ENCODE measurements at places on chromosomes 5 and 9.

DNA sequence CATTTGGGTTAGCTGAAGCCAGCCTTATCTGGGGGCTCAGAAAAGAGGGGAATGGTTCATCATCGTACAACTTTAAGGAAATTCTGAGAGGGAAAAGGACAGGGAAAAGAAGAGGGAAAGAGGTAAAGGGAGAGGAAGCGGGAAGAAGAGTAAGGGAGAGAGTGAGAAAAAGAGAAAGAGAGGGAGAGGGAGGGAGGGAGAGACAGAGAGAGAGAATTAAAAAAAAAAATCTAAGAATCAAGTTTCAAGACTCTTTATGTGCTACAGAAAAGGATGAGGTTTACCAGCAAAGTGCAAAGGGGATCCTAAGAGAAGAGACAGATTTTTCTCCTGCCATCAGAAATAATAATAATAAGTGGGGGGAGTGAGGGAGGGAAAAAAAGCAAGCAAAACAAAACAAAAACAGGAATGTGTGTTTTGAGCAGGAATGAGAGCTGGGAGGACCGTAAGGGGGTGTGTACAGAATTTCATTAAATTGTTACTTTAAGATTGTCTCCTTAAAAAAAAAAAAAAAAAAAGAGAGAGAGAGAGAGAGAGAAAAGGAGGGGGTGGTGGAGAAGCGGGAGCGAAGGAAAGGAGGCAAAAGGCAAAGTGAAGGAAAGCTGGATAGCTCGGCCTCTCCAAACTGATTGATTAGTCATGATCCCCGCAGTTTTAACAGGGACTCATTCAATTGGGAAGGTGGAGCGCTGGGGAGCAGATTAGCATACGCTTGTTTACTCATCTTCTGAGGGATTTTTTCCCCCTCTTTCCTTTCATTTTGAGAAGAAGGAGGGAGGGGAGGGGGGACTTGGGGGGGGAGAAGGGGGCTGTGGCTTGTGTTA lies 438 bp upstream of the PAPPA start:
- DNase-seq: no peak

DNA sequence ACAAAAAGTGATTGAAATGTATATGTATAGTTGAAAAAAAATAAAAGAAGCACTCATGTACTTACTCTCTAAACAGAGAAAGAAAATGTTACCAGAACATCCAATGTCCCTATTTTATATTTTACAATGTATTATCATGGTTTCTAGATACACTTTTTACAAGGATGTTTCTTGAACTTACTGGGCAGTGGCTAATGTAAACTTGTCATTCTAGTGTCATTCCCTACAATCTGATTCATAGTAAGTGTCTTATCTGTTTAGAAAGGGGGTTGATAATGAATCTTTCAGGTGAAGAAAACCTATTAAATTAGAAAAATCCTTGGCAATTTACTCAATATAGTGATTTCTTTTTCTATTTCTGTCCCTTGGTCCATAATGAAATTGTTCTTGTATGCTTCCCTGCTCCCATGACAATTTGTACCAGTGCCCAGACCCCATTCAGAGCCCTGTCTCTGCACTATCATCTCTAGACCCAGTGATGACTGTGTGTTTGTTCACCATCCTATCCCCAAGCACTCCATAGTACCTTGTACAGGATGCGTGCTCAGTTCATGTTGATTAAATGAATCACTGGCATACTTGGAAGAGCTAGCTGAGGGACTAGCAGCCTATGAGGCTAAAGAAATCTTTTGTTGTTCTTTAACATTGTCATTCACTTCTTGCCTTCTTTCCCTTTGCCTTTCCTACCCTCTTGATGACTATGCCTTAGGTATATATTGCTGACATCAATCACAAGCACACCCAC lies 101.2 kb downstream of the HMHB1 start:
- DNase-seq: no peak

DNA sequence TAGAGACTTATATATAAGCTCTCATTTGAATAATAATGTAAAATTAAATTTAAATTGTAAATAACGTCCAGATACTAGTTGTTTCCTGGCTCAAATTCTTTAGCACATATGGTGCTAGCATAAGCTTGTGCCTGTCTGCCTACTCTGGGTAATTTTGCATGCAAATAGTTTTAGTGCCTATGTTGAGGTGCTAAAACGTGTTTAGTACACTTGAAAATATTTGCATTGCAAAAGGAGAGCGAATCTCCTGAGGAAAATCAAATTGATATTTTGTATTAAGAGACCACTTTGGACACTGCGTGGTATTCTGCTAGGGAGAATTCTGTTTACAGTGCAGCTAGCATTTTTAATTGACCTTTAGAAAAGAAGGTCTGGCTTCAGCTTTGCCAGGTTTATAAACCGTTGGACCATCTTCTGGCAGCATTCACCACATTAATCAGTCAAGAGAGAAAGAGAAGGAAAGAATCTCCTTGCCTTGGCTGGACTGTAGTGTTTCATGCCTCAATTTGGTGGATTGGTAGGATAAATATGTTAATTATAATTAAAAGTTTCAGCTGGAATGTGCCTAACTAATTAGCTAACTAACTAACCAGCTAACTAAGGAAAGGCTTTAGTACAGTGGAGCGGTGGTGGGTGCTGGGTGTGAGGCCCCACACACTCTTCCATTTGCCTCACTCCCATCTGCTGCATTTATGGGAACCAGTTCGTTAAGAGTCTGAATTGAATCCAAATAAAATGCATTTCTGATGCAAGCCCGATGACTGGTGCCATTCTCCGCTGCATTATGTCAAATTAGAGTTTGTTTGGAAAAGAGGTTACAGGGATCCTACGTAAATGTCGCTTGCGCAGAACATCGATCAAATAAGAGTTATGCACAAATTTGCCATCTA lies 150.1 kb upstream of the MPDZ start:
- no peak for DNase-seq

GRCh38 chr5:157677931-157678330 lies 6.6 kb downstream of the C5orf52 start:
- no peak for DNase-seq

DNA sequence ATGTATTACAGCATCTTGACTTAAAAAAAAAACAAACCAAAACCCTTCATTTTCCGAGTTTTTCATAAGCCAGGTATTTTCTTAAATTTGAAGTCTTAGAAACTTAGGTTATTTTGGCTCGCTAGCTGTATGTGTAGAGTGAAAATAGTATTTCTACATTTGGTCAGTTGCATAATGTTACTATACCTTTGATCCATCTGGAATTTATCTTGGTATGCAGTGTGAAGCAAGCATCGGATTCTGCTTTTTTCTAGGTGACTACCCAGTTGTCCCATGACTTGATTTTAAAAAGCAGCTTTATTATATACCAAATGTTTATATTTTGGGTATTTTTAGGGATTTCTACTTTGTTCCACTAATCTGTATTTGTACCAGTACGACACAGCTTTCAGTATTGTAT lies 27.7 kb downstream of the UBAP1 start:
- DNase-seq: no peak

DNA sequence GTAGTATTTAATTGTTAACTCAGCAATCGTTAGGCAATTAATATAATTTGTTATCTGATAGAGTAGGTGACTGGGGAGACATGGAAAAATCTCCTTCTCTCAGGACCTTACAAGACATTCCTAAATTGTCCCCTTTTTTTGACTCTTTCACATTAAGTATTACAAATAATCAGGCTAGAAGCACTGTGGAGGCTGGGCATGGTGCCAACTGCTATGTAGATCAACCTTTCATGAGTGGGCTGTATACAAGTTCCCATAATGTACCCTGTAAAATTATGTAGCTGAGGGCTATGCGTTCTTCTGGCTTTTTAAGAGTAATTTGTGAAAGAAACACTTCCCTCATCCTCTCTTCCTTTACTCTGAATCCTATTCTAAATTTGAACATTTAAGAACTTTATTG lies 140.2 kb downstream of the NFIB start:
- DNase-seq: peak; percentile 42

GRCh38 chr5:147512659-147513379 lies 3.0 kb upstream of the DPYSL3 start:
- no peak for DNase-seq

GRCh38 chr5:135386096-135386495 lies 12.9 kb downstream of the MACROH2A1 start:
- DNase-seq: no peak

DNA sequence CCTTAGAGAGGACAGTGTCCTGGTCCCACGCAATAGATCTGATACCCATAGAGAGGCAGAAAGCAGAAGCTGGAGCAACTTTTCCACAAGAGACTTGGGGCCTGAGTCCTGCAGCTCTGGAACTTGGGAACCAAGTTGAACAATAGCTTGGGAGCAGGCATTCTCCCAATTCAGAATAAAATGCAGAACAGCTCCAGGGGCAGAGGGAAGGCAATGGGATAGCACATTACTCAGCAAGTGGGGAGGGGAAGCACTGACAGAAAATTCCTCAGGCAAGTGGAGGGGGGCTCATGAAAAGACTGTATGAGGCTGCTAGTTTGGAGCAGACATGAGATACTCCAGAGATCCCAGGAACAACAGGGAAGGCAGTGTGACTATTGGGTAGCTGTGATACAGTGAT lies 513.6 kb downstream of the HINT1 start:
- no peak for DNase-seq

DNA sequence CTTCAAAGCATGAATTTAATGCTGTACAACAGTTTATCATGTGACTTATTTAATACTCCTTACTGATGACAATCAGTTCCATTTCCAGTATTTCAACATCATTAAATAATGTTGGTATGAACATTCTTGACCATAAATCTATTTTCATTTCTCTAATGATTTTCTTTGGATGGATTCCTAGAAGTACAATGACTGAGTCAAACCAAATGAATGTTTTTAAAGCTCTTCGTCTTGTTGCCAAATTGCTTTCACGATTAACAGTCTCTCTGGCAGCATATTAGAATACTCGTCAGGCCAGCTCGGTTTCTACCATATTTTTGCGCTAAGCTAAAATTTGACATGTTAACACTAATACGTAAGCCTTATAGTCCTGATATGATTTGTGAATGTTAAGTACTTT lies 197.0 kb downstream of the TRPM3 start:
- DNase-seq: no peak

GRCh38 chr9:113266174-113266573 lies 9.2 kb downstream of the CDC26 start:
- no peak for DNase-seq

GRCh38 chr5:138658676-138659075 lies 83.5 kb upstream of the HSPA9 start:
- DNase-seq: no peak

- no peak for DNase-seq
These were observed 1.0 kb downstream of the ZDHHC11 start for GRCh38 chr5:849651-850301.

DNA sequence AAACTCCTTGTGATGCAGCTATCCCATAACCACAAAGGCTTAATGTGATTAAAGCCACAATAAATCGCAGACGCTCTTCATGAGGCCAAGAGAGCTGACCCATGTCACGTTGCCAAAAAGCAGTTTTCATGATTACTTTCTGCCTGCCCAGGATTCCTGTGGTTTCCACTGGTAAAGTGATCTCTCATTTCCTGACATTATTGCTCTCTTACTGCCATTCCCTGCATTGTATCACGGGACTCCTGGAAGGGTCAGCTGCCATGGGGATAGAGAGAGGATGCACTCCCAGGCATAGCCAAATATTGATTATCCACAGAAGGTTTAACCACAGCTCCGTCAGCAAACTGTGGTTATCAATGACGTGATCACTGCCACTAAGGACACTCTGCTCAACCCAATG lies 103.8 kb upstream of the SLC1A3 start:
- DNase-seq: no peak

- DNase-seq: no peak
These were observed 5.5 kb upstream of the COL27A1 start for GRCh38 chr9:114149765-114150340.

- DNase-seq: no peak
These were observed 143.4 kb downstream of the PALM2AKAP2 start for GRCh38 chr9:109923471-109923760.

All from BE2C (cell line).